ENCODE measurements at places on chromosomes 3 and 15.

DNA sequence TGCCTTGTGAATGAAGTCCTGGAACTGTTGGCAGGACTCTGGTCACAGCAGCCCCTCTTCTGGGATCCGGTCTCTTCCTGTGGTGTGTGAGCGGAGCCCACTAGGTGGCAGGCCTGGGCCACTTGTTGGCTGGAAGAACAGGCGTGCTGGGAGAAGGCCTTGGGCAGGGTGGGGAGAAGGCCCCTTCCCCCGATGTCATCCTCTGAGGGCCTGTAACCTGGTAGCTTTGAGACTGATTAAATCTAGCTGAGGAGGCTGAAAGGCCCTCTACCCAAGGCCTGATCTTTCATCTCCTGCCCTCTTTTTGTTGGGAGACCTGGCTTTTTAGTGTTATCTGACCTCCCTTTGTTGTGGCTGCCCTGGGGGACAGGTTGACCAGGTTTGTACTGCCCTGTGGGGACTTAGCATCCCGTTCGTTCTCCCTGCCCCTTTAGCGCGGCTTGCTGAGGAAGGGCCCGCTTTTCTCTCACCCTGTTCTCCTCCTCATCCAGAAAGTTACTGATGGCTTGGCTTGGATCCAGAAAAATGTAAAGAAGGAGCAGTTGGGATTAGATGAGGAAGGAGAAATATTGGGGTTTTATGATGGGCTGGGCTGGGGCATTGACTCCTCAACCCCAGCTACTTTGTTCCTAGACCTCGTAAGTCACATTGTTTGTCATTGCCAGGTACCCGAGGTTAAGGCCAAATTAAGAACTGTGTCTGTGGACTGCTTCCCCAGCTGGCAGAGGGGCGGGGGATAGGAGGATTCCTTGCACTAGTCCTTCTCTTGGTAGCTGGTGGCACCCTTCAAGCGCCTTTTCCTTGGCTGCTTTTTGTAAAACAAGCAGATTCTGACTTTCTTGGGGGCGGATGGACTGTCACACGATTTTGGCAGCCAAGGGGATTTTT is 48.5 kb downstream of the CHCHD6 start:
- peak; percentile 83 for DNase-seq

- peak; percentile 61 for DNase-seq
Measured at GRCh38 chr3:17233398-17233800, 348.6 kb downstream of the PLCL2 start.

DNA sequence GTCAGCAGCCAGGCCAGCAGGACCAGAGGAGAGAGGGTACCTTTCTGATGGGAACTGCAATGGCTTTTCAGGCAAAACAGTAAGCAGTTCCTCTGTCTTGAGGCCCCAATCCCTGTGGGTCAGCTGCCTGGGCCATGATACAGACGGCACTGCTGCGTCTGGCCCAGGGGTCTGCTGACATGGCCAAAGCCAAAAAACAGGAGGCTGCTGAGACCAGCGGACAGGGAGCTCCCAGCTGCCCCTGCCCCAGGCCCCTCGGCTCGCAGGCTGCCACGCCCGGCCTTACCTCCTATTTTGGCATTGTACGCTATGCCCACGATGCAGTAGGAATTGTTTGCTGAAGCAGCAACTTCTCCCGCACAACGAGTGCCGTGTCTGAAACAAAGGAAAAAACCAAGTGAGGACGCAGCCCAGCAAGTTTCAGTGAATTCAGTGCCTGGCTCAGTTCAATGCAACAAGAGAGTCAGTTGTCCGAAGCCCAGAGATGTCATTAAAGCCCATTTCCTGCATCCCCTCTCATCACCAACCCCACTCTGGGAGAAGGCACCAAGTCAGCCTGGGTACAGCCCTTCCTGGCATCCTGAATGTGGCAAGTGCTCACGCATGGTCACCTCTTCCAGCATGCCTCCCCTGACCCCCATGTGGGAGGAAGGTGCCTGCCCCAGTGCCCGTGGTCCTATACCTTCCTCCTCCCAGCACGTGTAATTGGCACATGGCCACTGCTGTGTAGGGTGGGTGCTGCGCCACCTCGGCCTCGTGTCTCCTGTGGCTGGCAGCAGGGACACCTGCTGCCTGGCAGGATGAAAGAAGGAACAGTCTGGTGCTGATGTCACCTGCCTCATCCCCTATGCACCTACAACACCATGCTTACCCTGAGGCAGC is 61.7 kb downstream of the PCSK6 start:
- no peak for DNase-seq

GRCh38 chr3:53525765-53526703 is 31.6 kb downstream of the CACNA1D start:
- DNase-seq = no peak

DNA sequence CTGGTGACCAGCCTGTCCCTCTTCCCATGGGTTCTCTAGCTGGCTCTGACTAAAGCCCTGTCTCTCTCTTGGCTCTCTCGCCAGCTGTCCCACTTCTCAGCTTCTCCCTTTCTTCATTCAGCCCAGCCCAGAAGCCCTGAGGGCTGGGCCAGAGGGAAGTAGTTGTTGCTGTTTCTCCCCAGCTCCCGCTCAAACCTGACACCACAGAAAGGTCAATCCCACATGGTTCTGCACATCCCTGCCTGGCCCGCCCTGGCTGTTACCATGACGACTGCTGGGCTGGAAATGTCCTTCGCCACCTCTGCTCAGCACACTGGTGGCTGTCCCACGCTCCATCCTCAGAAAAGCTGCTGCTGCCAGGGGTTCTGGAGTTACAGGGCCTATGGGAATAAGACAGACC is 25.9 kb downstream of the CCDC32 start:
- DNase-seq = peak; percentile 35

DNA sequence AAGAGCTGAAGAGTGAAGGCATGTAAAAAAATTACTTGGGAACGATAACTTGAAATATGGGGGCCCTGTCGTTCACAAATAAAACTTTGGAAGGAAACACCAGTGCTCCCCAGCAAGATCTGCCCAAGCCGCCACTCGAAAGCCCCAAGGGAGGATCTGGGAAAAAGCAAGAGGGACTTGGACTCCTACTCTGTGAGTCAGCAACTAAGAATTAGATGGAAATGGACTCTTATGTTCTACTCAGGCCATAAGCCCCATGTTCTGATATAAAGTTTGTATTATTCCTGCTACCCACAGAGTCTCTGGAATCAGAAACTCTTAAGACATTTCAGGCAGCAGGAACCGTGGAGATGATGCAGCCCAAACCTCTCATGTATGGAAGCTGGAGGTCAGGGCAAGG is 75.7 kb downstream of the ITGB5 start:
- no peak for DNase-seq

GRCh38 chr3:156274791-156275190 is 154.4 kb downstream of the KCNAB1 start:
- DNase-seq = no peak

- peak; percentile 72 for DNase-seq
Measured at GRCh38 chr3:47250309-47251060, 32.1 kb downstream of the KIF9 start.

DNA sequence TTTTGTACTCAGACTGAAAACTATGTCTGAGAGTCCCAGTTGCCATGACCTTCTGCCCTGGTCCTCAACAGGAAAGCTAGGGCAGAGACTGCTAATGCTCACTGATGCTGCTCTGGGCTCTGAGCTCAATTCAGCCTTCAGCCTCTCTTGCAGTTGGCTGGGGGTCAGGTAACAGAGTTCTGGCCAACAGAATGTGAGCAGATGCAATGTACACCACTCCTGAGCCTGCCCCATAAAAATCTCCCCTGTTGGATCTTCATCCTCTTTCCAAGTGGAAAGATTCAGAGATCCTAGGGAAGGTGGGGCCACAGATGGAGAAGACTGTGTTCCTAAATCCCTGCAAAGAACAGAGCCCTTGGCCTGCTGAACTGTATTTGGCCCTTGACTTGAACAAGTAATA is 87.8 kb downstream of the PDZRN3 start:
- DNase-seq = no peak

DNA sequence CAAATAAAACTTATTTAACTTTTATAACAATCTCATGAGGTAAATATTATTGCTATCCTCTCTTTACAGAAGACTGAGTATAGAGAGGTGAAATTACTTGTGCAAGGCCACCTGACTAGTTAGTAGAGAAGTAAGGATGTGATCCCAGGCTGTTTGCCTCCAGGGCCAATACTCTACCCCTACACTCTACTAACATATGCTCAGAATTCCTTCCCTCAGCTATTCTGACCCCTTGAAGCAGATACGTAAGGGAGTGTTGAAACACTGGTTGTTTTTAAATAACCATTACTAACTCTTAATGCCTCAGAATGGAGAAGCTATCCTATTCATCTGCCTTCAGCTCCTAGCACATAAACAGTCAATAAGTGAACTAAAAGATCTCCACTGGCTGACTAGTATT is 24.1 kb downstream of the CSTA start:
- no peak for DNase-seq

DNA sequence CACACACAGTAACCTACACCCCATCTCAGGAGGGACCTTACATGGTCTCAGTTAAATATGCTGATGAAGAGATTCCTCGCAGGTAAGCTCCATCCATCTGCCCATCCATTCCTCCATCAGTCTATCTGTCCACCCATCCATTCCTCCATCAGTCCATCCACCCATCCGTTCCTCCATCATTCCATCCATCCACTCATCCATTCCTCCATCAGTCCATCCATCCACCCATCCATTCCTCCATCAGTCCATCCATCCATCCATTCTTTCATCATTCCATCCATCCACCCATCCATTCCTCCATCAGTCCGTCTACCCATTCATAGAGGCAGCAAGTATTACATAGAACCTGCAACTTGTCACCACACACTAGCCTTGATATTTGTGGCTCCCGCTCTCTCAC is 77.9 kb downstream of the DNASE1L3 start:
- DNase-seq = no peak

DNA sequence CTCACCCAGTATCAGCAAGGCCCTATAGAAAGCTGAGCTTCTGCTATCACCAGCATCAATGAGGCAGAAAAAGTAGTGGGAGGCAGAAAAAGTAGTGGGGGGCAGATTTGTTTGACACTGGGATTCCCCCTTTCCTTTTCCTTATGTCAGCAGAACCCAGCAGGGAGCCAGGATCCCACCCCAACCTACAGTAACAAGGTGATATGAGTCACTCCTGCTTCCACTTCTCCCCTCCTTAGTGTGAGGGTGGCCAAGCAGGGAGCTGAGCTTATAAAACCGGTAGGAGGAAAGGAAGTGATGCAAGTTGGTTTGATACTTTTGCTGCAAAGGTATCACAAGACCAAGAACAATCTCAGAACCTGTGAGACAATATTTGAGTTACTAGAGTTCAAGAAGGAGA is 128.7 kb downstream of the SCAPER start:
- DNase-seq = no peak

DNA sequence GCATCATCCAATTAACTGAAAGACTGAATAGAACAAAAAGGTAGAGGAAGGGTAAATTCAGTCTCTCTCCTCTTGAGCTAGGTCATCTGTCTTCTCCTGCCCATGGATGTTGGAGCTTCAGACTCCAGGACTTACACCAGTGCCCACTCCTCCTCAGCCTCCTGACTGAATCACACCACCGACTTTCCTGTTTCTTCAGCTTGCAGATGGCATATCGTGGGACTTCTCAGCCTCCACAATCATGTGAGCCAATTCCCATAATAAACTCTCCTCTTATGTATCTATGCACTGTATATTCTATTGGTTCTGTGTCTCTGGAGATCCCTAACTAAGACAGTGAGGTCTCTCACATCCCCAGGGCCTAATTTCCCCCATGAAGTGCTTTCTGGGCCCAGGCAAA is 140.4 kb downstream of the CD47 start:
- DNase-seq = no peak

GRCh38 chr3:57910990-57911389 is 97.2 kb upstream of the FLNB start:
- peak; percentile 23 for DNase-seq

DNA sequence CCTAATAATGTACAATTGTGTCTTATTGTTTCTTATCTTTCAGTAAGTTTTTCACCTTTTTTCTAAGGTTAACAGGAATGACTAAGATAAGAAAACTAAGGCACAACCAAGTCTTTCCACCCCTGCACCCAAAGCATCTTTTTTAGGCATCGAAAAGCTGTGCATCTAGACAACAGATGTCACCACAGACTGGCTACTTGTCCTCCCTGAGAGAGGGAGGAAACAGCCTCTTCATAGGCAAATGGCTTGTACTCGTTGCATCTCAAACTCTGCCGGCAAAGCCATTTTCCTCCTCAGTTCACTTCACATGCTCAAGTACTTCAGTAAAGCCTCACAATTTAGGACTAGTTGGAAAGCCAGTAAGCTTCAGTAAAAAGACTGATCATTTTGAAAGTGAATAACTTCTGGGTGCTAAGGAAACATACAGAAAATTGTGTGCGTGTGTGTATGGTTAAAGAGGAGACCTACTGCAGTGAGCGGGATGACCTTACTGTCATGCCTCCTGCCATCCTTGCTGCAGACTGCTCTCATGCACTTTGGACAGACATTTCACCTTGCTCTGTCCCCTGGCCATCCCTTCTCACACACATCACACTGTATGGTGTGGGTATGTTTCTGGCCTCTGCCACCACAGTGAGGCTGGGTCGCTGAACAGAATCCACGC is 36.5 kb upstream of the HACD2 start:
- DNase-seq = no peak

GRCh38 chr3:36846406-36846805 is 82.1 kb upstream of the DCLK3 start:
- no peak for DNase-seq

GRCh38 chr15:69131362-69132220 is 28.8 kb upstream of the GLCE start:
- DNase-seq = no peak

- DNase-seq = peak; percentile 87
Measured at GRCh38 chr3:128794770-128795649, 69.0 kb downstream of the RAB7A start.

GRCh38 chr3:116034794-116035193 is 410.5 kb downstream of the LSAMP start:
- peak; percentile 10 for DNase-seq

- no peak for DNase-seq
Measured at GRCh38 chr3:131616719-131617118, 113.9 kb upstream of the MRPL3 start.

DNA sequence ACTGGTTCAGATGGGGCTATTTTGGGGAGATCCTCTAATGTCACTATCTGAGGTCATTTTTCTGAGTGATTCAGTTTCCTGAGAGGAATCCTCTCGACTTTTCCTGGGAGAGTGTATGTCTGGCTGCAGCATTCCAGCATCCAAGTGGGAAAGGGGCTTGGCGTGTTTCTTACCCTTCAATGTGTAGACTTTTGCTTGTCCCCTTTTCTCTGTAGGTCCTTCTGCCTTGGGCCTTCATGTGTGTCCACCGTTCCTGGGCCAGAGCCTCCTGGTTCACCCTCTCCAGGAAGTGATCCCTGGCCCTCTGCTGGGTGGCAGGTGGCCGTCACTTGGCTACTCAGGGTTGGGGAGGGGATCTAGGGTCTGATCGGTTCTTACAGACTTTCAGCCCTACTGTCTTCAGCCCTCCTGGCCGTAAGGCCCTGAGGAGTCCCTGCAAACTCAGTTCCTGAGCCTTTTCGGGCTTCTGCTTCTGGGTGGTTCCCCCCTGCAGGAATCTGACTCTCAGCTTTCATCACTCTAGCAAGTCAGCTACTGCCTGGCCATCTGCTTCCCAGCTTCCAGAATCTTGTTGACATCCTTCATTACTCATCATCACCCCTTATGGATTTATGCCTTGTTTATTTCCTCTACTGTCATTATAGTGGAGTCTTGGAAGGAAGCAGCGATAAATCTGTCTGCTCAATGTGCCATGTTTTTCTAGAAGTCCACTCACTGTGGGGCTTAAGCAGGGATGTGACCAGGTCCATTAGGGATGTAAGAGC is 36.5 kb downstream of the GOLGA6L10 start:
- no peak for DNase-seq

All from iPS-NIHi11 (cell line).